ENCODE measurements at places on chromosomes 7 and 10.
A peak's percentile ranks its signal among the peaks of the same experiment; 100 is the strongest.

GRCh38 chr7:47526466-47526865 lies 55.4 kb downstream of the TNS3 start:
- no peak for DNase-seq

DNA sequence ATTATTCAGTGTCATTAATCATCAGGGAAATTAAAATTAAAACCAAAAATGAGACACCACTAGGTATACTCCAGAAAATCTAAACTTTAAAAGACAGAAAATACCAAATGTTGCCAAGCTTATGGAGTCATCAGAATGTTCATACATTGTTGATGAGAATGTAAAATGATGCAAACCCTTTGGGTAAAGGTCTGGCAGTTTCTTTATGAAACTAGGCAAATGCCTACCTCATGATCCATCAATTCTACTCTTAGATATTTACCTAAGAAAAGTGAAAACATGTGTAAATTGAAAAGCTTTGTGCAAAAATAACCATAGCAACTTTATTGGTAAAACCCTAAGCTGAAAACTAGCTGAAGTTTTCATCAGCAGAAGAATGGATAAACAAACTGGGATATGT lies 329.5 kb upstream of the MEOX2 start:
- no peak for DNase-seq

DNA sequence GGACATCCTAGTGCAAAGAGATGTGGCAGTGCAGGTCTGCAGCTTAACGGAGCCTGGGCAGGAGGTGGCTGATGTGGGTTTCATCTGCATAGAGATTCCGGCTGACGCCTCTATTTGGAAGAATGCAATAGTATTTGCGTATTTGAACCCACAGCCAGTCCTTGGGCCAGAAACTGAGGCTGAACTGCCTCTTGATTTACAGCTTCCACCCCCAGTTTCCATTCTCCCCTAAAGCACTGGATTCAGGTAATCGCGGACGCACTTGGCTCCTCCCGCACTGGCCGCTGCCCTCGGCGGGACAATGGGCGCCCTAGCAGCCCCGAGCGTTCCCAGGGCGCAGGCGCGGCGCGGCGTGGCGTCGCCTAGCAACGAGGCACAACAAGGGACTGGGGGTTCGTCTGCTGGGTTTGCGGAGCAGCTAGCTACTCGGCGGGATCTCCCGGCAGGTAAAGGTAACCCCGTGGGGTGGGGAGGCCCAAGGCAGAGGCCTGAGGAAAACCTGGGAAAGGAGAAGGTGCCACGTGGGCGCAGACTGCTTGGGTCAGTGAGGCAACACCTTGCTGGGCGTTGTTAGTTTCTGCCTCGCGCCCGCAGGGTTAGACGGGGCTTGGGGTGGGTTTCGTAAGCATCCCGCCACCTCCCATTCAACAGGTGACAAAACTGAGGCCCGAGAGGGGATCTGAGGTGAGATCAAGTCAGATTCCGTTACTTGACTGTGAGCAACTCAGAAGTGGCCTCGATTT lies at the start of gene ARMC3:
Gene ARMC3 (plus strand): TSS at position 393 of the 743 bp plus-strand sequence. CDS start 3,944 bp downstream, outside the sequence.
- DNase-seq, result peak; percentile 58

- DNase-seq, result no peak
These were observed 172.3 kb downstream of the C1GALT1 start for GRCh38 chr7:7354674-7355073.

GRCh38 chr10:118925404-118926071 lies 104.0 kb upstream of the NANOS1 start:
- DNase-seq, result no peak

GRCh38 chr7:30369879-30370278 lies 85.5 kb downstream of the ZNRF2 start:
- DNase-seq, result no peak

- no peak for DNase-seq
These were observed at the start of gene TUBAL3 for GRCh38 chr10:5404208-5405041. TSS of gene TUBAL3 (minus strand) at chr10:5404828. CDS start at chr10:5404792, 36 bp downstream.

DNA sequence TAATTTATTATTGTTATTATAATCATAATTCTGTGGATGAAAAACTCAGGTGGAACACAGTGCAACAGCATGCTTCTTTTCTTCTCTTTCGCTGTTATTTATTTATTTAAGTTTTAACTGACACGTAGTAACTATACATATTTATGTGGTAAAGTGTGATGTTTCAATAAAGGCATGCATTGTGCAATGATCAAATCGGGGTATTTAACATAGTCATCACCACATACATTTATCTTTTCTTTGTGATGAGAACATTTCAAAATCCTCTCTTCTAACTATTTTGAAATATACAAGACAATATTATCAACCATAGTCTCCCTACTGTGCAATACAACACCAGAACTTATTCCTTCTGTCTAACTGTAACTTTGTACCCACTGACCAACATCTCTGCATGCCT lies 152.5 kb upstream of the LYZL1 start:
- DNase-seq, result no peak

- DNase-seq, result no peak
These were observed 68.3 kb downstream of the VIPR2 start for GRCh38 chr7:159076333-159076732.

GRCh38 chr7:141073641-141074161 lies at the start of gene TMEM178B:
TSS of gene TMEM178B (plus strand) at chr7:141074064.
- peak; percentile 61 for DNase-seq

GRCh38 chr7:55075464-55076021 lies 56.7 kb downstream of the EGFR start:
- no peak for DNase-seq

DNA sequence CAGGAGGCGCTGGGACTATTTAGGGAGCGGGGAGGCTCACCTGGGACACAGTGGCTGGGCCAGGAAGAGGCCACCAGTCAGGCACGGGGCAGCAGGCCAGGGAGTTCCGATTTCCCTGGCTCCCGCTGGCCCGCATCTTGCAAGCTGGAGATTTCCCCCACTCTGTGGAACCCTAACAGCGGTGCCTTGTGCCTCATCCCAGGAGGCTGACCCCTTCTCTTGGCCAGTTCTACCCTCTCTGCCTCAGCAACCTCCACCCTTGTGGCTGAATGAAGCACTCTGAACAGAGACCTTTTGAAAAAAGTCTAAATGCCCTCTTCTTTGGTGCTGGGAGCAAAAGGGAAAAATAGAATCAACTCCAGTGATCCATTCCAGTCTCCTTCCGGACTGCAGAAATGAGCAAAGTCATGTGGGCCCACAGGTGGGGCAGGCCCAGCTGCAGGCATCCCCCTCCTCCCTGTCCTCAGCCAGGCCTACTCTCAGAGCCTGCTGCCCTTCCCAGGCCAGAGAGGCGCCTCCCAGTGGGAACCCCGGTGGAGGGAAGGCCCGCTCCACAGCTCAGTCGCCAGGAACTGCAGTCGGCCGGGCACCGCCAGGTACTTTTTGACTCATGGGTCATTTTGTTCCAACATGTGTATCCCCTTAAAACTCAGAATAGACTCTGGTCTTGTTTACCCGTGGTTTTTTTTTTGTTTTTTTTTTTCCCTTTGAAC lies 155.5 kb downstream of the ZNF248 start:
- no peak for DNase-seq

GRCh38 chr7:111931016-111931517 lies 275.1 kb downstream of the DOCK4 start:
- DNase-seq, result no peak

DNA sequence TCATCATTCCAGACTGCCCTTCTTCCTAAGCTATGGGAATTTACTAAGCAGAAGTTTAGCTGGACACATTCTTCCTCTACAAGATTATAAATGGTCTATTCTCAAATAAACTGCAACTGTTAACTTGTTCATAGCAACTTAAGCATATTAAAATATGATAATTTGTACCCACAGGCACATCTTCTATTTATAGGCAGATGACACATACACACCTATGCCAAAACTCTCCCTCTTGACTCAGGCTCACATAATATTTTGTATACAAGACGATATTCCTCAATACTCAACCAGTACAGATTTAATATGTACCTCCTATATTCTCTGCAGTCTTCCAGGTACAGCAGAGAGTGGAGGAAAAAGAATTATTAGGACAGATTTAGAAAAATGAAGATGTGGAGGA lies 232.7 kb upstream of the KIAA1217 start:
- DNase-seq, result no peak

- DNase-seq, result no peak
These were observed 183.3 kb upstream of the PRKCQ start for GRCh38 chr10:6763423-6763822.

DNA sequence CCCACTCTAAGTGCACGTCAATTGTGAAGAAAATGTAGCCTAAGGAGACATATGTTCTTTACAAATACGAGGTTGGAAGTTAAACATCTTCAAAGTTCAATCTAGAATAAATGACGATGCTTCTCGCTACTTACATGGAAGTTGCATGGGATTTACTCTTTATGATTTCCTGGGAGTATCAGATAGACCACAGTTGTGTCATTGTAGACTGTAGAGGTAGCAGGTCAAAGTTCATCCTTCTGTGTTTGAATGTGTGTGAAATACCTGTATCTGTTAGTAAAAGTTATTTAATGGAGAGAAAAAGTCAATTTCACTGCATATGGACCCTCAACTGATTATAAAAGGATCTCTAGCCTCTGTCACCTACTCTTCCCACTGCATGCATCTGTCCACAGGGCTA lies 112.6 kb downstream of the C1GALT1 start:
- DNase-seq, result no peak

DNA sequence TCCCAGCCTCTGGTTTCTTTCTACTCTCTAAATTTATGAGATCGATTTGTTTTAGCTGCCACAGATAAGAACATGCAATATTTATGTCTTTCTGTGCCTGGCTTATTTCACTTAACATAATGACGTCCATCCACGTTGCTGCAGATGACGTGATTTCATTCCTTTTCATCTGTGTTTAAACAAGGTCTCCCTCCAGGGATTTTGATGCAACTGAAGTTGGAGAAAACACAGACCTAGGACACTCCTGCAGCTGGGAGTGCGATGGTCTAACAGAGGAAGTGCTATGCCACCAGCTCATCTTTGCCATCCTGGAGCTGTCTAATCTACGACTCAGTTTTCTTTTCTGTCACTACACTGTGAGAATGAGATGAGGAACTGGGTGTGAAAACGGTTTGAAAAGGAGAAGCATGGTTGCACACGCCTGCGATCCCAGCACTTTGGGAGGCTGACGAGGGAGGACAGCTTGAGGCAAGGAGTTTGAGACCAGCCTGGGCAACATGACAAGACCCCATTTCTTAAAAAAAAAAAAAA lies 1.5 kb upstream of the KCTD7 start:
- DNase-seq, result peak; percentile 61

DNA sequence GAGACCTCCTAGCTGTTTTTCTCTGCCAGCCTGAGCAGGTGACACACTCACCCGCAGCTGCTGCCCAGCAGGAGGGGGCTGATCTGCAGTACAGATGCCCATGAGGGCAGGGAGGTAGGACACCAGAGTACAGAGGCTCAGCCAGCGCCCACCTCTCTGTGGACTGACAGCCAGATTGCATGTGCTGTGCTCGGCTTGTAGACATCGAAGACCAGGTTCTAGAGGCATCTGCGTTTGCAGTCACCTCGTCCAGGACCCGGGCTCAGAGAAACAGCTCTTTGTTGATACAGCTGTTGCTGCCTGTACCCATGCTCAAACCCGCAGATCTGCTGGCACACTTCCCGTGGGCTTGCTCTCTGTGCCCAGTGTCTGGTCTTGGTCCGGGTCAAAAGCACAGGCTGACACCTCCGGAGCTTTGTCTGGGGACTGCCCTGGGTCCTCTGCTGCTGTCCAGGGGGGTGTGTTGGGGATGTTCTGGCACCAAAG lies 224.7 kb downstream of the GLRX3 start:
- no peak for DNase-seq

DNA sequence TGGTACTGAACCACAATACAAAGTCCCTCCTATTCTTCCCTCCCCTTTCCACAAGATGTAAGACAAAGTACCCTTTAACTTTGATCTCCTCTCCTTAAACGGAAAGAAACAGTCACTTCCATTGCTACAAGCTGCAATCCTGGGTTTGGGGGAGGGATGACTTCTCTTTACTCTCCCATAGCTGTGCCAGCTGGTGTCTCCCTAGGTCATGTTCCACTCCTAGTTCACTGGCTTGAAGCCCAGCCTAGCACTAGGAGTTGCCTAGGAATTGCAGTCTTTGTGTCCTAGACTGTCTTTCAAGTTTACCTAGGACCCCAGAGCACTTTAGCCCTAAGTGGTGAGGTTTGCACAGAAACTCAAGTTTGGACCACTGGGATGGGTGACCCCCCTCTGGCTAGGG lies 311.1 kb downstream of the HPSE2 start:
- no peak for DNase-seq

GRCh38 chr10:75827587-75828021 lies 396.2 kb downstream of the LRMDA start:
- no peak for DNase-seq

GRCh38 chr7:139659922-139660316 lies 117.9 kb downstream of the HIPK2 start:
- no peak for DNase-seq

- no peak for DNase-seq
These were observed 16.0 kb upstream of the DPYSL4 start for GRCh38 chr10:132170561-132171361.

DNA sequence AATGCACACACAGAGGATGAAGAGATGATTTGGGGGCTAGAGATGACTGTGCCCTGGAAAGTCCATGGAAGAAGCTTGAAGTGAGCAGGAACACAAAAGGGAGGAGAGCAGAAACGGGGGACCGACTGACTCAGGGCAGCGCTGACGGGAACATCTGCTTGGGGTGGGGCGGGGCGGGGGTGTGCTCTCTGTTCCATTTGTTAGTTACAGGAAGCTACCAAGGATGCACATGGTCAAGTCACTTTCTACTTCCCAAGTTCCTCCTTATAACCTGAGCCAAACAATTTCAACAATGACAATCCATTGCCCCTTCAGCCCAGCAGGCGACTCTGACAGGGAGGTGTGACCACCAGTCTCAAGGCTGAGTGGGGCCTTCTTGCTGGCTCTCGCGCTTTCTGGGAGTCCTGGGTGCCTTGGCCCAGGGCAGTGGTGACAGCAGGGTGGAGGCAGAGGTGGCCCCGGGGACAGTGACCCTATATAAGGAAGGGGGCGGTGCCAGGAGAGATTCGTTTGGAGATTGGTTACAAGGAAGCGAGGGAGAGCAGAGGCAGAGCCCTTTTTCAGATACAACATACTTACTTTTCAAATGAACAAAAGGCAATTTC lies 39.6 kb downstream of the CLEC2L start:
- DNase-seq, result no peak

- no peak for DNase-seq
These were observed 404.5 kb upstream of the ANKRD30A start for GRCh38 chr10:36720895-36721294.

GRCh38 chr7:27737616-27738015 lies 2.3 kb upstream of the TAX1BP1 start:
- no peak for DNase-seq

- no peak for DNase-seq
These were observed 86.2 kb downstream of the EBF3 start for GRCh38 chr10:129877773-129878371.

GRCh38 chr7:36644625-36645422 lies 79.5 kb downstream of the AOAH start:
- no peak for DNase-seq

All from NCI-H1930 (cell line).